Hair follicular keratinocyte (primary cell): ENCODE measurements at places on chromosomes 16 and 17. TPM values are rescaled to one million over a fixed set of nuclear protein-coding genes. Genes with fewer than 3 reads are reported as not detected.

Gene CHD9NB
- 0.11 and 0.47 TPM in 2 replicates for total RNA-seq

Gene TAC4
- total RNA-seq, result not detected in 2 replicates

Gene HES7
- total RNA-seq, result 0.80 and 1.2 TPM in 2 replicates

Gene SNX20
- total RNA-seq, result not detected in 2 replicates

Gene TUBB3
- total RNA-seq, result 105 and 143 TPM in 2 replicates
